ENCODE measurements at places on chromosomes 7 and 10.

DNA sequence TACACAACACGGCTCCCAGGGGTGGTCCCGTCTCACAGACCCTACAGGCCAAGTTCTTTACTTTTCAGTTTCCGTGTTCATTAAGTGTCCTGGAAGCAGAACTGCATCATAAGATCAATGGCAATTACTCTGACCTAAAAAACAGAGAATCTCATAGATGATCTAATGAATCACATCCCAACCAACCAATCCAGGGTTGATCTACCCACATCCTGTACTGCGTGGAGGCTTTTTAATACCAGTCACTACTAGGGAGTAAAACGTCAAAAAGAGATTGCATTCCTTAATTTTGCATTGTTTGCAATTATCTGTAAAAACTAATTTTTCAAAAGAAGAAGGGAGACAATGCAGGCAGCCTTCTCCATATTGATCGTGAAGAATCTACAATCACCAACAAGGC, 72.6 kb downstream of the PARD3 start:
- no peak for DNase-seq

DNA sequence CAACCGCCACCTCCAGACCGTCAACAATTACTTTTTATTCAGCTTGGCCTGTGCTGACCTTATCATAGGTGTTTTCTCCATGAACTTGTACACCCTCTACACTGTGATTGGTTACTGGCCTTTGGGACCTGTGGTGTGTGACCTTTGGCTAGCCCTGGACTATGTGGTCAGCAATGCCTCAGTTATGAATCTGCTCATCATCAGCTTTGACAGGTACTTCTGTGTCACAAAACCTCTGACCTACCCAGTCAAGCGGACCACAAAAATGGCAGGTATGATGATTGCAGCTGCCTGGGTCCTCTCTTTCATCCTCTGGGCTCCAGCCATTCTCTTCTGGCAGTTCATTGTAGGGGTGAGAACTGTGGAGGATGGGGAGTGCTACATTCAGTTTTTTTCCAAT, 146.6 kb downstream of the CHRM2 start:
- DNase-seq, result no peak

- DNase-seq, result no peak
These were observed 10.6 kb upstream of the LIPM start for GRCh38 chr10:88791924-88792323.

DNA sequence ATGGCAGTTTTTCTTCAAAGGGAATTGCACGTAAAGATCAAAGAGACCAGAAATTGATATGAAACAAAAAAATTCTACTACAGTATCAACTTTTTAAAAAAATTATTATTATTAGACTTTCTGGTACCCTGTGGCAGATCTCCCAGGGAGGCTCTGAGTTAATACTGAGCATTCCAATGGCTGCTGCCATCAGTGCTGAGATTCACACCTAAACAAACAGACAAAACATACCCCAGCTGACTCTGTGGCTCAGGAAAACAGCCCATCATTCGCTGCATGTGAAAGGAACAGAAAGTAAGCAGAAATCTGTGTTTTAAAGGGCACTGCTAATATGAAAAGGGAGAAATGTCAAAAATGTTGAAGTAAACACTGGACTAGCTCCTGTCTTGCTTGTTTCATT, 118.4 kb downstream of the GRM3 start:
- no peak for DNase-seq

GRCh38 chr7:85274454-85274853, 87.6 kb upstream of the SEMA3D start:
- no peak for DNase-seq

DNA sequence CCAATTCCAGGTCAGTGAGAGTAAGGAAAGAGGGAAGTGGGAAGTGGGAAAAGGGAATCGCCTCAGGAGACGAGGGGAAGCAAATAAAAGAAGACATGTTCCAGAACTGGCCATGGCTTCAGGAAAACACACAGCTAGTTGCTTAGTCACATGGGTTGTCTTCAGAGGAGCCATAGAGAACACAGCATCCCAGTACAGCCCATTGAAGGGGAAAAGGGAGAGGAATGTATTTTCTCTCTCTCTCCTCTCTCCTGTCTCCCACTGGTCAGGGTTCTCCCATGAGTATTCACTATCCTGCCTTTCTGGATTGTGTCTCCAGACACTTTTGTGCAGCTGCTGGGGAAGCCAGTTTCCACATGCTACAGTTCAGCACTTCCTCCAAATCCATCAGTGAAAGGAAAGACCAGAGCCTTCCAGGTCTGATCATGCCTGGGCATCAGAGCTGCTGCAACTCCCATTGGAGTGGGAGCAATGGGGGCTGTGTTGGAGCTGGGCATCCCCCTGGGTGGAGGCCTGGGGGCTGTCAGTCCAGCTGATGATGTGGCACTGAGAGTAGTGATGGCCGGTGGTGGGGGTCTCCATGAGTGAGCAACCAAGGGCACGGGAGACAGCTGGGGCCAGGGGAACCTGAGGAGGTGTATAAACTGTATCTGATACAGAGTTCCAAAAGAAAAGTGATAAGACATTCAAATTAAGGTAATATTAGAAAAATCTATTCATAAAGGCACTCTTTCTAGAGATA, 38.6 kb downstream of the MAP3K8 start:
- no peak for DNase-seq

DNA sequence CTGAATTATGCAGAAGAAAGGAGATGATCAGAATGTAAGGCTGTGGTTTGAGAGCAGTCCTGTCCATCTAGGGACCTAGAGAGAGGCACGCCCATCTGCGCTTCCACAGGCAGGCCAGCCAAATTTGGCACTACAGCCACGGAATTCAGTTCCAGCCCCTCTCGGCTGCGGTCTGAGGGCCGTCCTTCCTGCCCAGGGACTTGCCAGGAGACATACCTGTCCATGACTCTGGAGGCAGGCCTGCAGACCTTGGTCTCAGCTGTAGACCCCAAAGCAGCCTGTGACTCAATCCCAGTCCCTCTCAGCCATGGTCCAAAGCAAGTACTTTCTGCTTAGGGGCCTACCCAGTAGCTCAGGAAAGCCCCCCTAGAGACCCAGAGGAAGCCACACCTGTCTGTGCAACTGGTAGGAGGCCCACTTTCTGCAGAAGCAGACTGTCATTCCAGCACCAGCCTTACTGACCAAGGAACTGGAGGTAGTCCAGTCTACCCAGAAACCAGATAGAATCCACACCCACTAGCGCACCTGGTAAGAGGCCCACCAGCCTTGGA, 720.9 kb downstream of the PARD3 start:
- DNase-seq, result no peak

DNA sequence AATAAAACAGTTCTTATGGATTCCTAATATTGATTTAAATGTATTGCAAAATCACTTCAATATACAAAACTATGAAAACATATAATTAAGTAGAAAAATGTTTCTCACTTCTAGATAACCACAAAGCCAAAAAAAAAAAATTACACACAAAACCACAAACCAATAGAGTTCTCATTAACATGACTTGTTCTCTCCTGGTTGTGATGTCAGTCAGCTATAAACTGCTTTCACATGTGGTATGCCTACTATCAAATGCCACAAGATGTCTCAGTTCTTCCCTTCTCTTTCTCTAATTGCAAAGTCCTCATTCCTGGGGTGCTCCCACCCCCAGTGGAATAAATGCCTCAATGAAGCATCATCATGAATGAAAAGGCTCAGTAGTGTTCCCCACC, 16.6 kb downstream of the GNAI1 start:
- DNase-seq, result no peak

DNA sequence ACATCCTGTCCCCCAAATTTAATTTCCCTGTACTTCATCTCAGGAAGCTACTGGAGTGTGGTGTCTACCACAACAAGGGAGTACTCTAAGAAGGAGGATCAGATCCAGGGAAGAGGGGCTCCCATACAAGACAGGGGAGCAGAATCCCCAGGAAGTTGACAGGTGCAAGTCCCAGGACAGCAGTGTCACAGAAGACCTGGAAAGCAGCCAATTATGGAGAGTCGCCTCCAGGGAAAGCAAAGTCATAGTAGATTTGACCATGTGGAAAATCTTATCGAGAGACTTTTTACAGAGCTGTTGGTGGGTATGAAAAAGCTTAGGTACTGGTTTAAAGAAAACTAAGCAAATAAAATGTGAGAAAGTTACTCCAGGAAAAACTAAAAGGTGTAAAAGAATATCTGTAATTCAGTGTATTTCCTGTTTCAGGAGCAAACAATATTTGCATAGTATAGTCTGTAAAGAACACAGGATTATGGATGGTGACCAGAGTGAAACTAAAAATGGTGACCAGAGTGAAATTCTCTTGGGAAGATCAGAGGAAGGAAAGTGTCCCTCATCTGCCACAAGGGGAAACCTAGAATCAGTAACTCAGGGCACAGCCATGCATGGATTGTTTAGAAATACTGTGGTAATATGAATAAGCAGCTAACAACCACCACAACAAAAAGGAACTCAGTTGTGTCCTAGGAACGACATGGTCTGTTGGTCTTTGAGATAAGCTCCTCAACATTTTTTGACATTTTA, 44.5 kb downstream of the LANCL2 start:
- no peak for DNase-seq

GRCh38 chr10:124671486-124672075, 72.6 kb downstream of the FAM53B start:
- DNase-seq, result no peak

DNA sequence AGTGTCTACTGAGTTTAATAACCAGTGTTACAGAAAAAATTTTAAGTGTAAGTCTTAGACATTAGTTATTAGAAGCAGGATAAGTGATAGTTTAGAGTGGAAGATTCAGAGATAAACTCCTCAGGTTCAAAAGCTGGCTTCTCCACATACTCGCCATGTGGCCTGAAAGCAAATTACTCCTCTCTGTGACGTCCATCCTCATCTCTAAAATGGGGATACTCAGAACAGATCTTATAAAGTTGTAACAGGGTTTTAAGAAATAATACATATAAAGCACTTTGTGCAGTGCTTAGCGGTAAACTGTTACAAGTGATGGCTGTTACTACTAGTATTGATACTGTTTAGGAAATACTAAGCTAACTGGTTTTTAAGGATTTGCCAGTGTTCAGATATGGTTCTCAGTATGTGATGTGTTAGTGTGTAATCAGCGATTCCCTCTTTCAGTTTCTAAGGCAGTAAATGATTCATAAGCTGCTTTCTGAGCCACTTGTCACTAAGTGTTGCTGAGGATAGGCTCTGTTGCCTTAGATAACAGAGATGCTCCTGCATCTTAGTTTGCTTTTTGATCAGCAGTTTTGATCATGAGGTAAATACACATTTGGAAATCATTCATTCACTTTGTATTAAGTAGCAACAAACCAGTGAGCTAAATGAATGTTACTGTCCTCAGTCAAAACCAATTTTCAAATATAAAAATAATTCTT, 58.7 kb downstream of the CYP51A1 start:
- no peak for DNase-seq

- no peak for DNase-seq
These were observed 27.7 kb downstream of the ANKRD26 start for GRCh38 chr10:27072436-27073114.

DNA sequence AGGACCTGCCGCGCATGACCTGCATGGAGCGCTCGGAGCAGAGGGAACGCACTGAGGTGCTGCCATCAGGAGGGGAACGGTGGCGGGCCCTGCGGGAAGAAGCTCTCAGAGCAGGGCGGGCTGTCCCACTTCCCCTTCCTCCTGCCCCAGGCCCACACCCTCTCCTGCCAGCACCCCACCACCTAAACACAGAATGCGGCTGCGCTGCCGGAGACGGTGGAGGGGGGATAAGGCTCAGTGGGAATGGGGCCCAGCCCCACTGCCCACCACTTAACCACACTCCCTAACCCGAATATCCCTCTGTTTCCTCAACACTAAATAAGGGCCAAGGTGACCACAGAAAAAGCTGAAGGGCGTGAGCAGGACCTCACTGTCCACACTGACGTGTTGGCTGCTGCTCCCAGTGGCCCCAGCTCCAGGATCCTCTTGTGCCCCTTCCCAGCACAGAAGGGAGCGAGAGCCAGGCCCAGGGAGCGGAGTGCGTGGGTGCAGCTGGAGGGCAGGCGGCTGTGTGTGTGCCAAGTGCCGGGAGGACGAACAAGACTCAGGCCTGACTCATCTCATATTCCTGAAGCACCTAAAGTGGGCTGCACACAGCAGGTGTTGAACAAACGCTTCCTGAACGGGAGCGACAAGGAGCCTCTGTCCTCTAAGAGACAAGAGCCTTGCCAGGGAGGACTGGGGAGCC, 116.8 kb downstream of the MAD1L1 start:
- no peak for DNase-seq

GRCh38 chr7:148262721-148263229, 327.8 kb upstream of the C7orf33 start:
- no peak for DNase-seq

DNA sequence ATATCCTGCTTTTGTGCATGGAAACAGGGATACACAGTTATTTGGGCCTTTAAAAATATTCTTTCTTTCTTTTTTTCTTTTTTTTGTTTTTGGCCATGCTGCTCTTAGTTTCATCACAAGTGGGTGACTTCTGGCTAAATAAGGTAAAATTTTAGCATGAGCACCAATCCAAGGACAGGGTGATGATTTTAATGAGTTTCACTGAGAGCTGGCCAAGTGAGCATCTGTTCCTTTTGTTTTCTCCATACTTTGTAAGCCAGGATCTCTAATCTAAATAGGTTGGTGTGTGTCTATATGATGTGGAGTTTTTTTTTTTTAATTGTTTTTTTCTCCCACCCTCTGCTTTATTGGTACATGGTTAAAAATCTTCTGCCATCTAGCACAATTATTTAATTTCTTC, 106.8 kb downstream of the POLL start:
- DNase-seq, result no peak

DNA sequence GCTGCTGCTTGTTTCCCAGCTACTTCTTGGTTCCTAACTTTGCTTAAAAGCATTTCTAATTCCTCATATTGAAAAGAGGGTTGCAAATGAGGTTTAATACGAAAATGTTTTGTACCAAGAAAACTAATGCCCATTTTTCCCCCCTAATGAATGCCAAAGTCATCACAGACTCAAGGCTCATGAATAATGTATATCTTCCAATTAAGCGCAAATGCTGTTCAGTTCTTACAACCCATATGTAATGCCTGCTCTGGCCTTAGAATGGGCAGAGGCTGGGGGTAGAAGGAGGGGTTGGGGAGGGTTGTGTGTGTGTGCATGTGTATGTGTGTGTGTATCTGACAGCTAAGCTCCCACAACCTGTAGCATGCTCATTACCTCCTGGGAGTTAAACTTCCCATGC, 901.7 kb downstream of the KCNMA1 start:
- DNase-seq, result no peak

DNA sequence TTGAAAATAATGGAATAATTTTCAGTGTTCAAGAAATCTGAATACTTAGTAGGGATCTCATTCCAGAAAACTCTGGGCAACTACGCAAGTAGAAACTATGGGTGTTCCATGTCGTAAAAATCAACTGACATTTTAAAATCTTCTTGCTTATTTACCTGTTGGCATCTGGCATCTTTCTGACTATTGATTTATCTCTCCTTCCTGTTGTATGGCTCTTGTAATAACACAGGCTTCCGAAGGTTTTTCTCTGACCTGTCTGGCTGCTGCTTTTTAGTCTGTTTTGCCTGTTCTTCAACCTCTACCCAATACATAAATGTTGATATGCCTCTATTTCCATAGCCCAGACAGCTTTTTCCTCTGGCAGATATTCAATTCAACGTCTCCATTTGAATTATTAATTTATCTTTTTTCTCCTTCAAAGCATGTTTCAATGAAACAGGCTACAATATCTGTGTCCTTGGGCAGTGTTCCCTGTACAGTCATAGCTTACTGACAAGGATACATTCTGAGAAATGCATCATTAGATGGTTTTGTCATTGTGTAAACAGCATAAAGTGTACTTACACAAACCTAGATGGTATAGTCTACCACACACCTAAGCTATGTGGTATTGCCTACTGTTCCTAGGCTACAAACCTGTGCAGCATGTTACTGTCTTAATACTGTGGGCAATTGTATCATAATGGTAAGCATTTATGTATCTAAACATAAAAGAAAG, 105.9 kb upstream of the ETV1 start:
- DNase-seq, result no peak

GRCh38 chr10:20855398-20856038, 41.6 kb downstream of the NEBL start:
- DNase-seq, result no peak
